ENCODE measurements at places on chromosomes 7 and 10.

DNA sequence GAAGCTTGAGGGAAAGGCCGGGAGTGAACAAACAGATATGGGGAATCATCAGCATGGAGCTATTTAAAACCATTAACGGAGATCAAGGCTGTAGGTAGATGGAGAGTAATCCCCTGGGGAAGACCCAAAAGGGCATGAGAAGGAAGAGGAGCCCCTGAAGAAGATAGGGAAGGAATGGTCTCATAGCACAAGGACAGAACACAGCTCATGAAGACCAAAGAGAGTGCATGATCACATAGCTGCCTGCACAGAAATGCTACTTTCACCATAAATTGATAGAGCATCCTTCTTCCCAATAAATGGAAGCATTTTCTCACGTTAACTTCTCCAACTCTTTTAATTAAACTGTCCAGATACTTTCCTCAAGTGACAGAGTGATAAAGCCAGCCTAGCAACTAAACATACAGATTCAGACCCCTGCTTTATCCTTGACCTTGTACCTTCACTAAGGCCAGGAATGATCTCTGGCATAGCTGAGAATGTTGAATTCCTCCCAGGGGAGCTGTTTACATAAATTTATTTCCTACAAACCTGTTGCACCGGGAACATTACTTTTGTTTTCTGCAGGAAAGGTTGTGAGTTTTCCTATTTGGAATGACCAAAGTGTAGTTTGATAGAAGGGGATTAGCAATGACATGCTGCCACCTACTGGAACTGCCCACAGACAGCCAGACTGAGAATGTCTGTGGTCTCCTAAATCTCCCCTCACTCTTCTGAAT lies 110.8 kb upstream of the LRGUK start:
- DNase-seq, result no peak

GRCh38 chr10:46550795-46551700 lies 5.4 kb downstream of the GPRIN2 start:
- no peak for DNase-seq

- DNase-seq, result no peak
These were observed 17.5 kb downstream of the TUBAL3 start for GRCh38 chr10:5387169-5387568.

- DNase-seq, result no peak
These were observed 133.0 kb upstream of the ZNF32 start for GRCh38 chr10:43781480-43782361.

DNA sequence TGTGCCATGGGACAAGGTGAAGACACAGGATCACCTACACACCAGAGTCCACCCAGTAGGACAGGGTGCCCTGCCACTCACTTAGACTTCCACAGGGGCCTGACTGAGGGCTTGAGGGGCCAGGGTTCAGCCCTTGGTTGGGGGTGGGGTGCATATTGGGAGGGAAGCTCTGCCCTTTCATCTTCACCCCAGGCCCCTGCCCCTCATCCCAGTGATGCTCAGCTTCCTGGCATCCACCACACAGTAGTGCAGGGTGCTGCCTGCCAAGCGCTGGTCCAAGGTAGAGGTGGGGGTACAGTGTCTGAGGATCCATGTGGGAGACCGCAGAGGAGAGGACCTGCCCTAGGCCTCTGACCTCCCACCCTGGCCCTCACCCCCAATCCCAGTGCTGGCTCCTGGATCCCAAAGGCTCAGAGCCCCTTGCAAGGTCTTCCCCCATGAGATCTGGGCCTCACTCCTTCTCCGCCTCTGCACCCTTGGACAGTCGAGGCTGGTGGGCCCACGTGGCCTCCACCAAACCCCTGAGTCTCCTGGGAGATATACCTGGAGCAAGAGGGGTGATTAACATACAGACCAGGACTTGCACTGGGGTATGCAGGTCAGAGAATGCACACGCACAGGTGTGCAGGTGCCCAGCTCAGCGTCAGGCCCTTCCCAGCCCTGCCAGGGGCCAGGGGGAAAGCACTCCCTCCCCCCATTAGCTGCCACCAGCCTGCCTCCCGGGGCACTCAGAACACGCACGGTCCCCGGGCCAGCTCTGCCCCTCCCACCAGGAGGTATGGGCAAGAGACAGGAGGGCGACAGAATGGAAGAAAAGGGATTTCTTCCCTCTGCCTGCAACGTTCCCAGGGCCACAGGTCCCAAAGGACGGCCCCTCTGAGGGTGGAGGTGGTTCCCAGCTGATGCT lies 8.6 kb upstream of the IRF5 start:
- no peak for DNase-seq

DNA sequence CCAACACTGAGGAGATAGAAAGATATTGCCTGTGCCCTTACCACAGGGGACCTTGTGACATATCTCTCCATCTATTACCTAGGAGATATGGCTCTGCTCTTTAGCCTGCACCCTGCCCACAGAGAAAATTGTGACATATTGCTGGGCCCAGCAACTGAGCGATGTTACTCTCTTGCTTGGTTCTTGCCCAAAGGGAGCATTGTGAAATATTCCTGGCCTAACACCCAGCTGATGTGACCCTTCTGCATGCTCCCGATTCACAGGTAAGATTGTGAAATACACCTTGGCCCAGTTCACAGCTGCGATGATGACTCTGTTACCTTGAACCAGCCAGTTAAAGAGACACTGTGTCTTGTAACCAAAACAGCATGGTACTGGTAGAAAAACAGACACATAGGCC lies 37.2 kb upstream of the ZNF107 start:
- no peak for DNase-seq

GRCh38 chr7:151115836-151116418 lies 29.7 kb downstream of the AGAP3 start:
- no peak for DNase-seq

DNA sequence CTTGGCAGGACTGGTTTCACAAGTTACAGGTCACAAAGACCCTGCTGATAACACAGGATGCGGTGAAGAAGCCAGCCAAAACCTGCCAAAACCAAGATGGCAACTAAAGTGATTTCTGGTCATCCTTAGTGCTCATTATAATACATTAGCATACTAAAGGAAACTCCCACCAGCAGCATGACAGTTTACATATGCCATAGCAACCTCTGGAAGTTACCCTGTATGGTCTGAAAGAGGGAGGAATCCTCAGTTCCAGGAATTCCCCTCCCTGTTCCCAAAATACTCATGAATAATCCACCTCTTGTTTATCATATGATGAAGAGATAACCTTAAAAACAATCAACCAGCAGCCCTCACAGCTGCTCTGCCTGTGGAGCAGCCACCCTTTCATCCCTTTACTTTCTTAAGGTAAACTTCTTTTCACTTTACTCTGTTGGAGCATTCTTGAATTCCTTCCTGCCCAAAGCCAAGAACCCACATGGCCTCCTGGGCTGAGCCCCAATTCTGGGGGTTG lies 21.9 kb downstream of the DPY19L1 start:
- DNase-seq, result no peak

- no peak for DNase-seq
These were observed 115.1 kb downstream of the SRI start for GRCh38 chr7:88104732-88105131.

DNA sequence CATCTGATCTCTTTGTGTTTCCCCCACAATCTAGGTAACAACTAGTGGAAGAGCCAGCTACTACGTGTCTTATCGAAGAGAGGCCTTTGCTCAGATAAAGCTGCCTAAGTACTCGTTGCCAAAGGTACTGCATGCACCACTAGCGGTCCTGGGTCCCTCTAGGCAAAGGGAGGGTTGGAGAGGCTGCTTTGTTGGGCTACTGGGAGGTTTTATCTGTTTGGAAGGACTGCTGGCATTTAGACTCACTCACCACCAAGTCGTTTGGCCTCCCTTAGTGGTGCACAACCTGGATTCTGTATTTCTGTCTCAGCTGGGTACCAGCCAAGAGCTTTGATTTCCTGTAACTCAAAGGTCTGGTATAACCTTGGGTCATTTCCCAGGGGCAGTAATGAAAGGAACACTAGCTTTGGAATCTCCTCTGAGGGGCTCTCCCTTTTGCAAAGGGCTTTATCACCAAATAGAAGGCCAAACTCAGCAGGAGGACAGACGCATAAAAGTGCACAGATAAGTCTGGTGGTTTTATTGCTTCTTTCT lies 498.3 kb downstream of the SORCS3 start:
- DNase-seq, result no peak

DNA sequence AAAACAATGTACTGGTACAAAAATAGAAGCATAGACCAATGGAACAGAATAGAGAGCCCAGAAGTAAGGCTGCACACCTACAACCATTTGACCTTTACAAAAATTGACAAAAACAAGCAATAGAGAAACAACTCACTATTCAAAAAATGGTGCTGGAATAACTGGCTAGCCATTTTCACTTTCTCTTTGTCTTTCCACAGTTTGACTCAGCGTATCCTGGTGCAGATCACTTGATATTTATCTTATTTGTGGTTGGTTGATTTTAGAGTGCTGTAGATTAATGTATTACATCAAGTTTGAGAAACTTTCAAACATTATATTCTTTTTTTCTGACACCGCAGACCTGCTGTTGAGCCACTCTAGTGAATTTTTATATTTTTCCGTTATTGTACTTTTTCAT lies 381.4 kb downstream of the DGKB start:
- DNase-seq, result no peak

DNA sequence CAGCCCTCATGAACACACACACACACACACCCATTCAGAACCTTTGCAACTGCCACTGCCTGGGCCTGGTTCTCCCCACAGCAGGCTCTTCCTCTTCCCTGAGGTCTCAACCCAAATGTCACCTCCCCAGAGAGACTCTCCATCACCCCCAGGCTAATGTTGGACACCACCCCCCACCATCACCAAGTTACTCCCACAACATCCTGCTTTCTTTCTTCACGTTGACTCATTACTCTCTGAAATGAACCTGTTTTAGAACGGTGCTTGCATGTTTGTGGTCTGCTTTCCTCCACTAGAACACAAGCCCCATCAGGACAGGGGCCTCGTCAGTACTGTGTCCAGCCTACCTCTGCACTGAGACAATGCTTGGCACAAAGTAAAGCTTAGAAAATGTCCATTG lies 16.0 kb downstream of the AFAP1L2 start:
- no peak for DNase-seq

- no peak for DNase-seq
These were observed 67.6 kb downstream of the DNMBP start for GRCh38 chr10:99941942-99942820.

- no peak for DNase-seq
These were observed 299.9 kb downstream of the RPS24 start for GRCh38 chr10:78333362-78334143.

DNA sequence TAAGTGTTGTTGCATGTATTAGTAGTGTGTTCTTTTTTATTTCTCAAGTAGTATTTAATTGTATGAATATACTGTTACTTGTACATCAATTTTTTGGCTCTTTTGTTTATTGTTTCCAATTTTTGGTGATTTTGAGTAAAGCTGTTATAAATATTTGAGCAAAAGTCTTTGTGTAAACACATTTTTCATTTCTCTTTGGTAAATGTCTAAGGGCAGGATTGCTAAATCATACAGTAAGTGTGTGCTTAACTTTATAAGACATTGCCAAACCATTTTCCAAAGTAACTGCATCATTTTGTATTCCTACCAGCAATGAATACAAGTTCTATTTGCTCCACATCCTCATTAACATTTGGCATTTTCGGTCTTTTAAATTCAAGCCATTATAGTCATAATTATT lies 92.8 kb downstream of the ICA1 start:
- no peak for DNase-seq

DNA sequence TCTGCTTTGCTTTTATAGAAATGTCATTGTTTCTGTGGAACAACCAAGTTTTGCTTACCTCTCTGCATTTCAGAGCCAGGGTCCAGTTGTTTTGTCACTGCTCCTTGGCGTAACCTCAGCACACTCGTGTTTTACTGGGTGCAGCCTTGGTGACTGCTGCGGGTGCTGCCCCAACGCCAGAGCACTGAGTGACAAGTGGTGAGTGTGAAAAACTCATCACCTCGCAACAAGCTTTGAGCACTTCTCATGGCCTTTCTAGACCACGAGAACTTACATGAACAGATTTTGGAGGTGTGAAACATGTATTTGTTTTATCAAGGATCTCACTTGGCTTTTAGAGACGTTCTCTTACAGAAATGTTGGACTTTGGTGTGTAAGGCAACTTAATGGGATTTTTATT lies 31.0 kb downstream of the GLRX3 start:
- no peak for DNase-seq

- DNase-seq, result no peak
These were observed 299.8 kb downstream of the TNS3 start for GRCh38 chr7:47281966-47282643.

DNA sequence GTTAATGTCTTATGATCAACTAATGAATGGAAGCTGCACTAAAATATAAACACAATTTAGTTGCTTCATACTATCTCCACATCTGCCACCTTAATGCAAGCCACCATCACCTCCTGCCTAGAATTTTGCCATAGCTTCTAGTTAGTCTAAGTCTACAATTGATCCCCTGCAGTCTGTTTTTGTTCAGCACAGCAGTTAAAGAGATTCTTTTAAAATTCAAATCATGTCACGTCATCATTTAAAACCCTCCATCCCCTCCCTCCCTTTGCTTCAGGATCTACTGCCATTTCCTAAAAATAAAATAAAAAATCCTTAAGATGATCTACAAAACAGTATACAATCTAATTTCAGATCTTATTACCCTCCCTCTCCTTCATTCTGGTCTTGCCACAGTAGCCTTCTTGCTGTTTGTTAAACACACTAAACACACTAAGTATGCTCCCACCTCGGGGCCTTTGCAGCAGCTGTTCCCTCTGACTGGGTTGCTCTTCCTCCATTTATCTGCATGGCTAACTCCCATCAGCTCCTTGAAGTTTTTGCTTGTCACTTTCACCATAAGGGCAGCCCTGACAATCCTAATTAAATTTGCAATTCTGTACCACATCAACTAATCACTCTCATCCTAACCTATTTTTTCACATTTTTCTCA lies 97.0 kb upstream of the FOXP2 start:
- DNase-seq, result no peak

DNA sequence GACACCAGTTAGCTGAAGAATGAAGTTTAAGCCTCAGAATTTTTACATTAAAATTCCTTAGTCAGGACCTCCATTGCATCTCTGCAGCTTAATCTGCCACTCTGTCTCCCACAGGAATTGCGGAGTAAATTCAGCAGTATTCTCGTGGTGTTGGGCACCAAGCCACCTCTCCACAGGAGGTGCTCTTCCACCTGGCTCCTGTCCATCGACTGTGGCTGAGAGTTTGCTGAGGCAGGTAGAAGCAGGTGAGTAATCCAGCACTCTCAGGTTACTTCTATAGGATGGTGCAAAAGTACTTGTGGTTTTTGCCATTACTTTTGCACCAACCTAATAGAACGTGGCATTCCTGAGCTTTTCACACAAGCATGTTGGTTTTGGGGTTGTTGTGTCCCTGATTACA lies 134.1 kb downstream of the GFRA1 start:
- DNase-seq, result no peak
